ENCODE measurements at places on chromosomes 7 and 10. TPM values are rescaled to one million over a fixed set of nuclear protein-coding genes. Genes with fewer than 3 reads are reported as not detected.

Gene IGFBP3
- total RNA-seq, result 11.8 TPM

Gene MGAM2
- not detected for total RNA-seq

Gene CYP2E1
- total RNA-seq, result 7.8 TPM

Gene OR6V1
- not detected for total RNA-seq

DNA sequence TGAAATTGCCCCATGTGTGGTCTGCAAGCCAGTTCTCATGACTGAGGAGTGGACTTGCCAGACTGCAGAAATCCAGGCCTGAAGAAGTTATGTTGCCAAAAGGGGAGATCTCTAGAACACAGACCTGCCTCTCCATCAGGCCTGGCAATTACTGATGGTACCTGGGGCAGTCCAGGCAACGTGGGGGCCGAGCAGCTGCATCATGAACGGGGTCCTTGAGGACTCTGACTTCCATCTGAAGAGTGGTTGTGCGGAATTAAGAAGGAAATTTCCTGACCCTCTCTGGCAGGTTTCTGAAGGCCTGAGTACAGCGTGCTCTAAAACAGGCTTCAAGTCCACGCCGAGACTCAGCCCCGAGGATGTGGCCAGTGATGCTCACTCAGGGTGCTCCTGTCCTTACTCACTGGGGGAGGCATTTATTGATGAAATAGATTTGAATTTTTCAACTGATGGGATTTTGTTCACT, 30.4 kb downstream of the RAMP3 start:
- no peaks in the 10 kb centered on the region for H3K27me3 ChIP-seq
- H3K4me3 ChIP-seq, result no peak overlapping the region
- H3K36me3 ChIP-seq, result no peaks in the 10 kb centered on the region
- no peaks in the 10 kb centered on the region for H3K4me1 ChIP-seq

GRCh38 chr10:129968020-129968852, 4.2 kb upstream of the EBF3 start:
- H3K27ac ChIP-seq, result no peak overlapping the region
- H3K4me3 ChIP-seq, result no peak overlapping the region
- DNase-seq, result no peak
- peaks cover 40% of the 10 kb centered on the region for H3K27me3 ChIP-seq

- H3K27me3 ChIP-seq, result no peaks in the 10 kb centered on the region
- no peak for DNase-seq
- H3K36me3 ChIP-seq, result peaks cover 52% of the 10 kb centered on the region
- no peak overlapping the region for H3K4me3 ChIP-seq
- H3K27ac ChIP-seq, result no peak overlapping the region
Observed at GRCh38 chr7:77383333-77383740, 32.8 kb downstream of the GSAP start.

DNA sequence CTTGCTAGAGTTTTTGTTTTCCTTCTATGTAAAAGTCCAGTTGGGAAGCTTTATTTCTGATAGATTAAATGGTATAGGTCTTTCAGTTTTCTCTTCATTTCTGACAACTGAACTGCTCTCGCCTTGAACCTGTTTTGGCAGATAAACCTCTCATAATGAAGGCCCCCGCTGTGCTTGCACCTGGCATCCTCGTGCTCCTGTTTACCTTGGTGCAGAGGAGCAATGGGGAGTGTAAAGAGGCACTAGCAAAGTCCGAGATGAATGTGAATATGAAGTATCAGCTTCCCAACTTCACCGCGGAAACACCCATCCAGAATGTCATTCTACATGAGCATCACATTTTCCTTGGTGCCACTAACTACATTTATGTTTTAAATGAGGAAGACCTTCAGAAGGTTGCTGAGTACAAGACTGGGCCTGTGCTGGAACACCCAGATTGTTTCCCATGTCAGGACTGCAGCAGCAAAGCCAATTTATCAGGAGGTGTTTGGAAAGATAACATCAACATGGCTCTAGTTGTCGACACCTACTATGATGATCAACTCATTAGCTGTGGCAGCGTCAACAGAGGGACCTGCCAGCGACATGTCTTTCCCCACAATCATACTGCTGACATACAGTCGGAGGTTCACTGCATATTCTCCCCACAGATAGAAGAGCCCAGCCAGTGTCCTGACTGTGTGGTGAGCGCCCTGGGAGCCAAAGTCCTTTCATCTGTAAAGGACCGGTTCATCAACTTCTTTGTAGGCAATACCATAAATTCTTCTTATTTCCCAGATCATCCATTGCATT, 27.1 kb downstream of the MET start:
- no peaks in the 10 kb centered on the region for H3K4me1 ChIP-seq
- no peak overlapping the region for H3K27ac ChIP-seq
- no peaks in the 10 kb centered on the region for H3K27me3 ChIP-seq
- no peak overlapping the region for H3K4me3 ChIP-seq

- no peaks in the 10 kb centered on the region for H3K27me3 ChIP-seq
Observed at GRCh38 chr7:41887416-41887815, 184.5 kb upstream of the INHBA start.

GRCh38 chr10:71629131-71629530, 90.4 kb downstream of the C10orf105 start:
- no peaks in the 10 kb centered on the region for H3K36me3 ChIP-seq
- no peaks in the 10 kb centered on the region for H3K27me3 ChIP-seq
- no peak overlapping the region for H3K27ac ChIP-seq
- no peak overlapping the region for H3K4me3 ChIP-seq
- H3K4me1 ChIP-seq, result no peaks in the 10 kb centered on the region

- no peaks in the 10 kb centered on the region for H3K4me1 ChIP-seq
- H3K4me3 ChIP-seq, result no peak overlapping the region
Observed at GRCh38 chr10:91549262-91549661, 83.6 kb downstream of the PPP1R3C start.

Data from esophagus squamous epithelium (tissue), 5 donors.